ENCODE measurements at places on chromosomes 5 and 9.

GRCh38 chr5:82821846-82822633 lies 255.2 kb downstream of the TMEM167A start:
- DNase-seq, result no peak

- no peak for DNase-seq
Measured at GRCh38 chr5:75510417-75510835, 1.0 kb downstream of the CERT1 start.

DNA sequence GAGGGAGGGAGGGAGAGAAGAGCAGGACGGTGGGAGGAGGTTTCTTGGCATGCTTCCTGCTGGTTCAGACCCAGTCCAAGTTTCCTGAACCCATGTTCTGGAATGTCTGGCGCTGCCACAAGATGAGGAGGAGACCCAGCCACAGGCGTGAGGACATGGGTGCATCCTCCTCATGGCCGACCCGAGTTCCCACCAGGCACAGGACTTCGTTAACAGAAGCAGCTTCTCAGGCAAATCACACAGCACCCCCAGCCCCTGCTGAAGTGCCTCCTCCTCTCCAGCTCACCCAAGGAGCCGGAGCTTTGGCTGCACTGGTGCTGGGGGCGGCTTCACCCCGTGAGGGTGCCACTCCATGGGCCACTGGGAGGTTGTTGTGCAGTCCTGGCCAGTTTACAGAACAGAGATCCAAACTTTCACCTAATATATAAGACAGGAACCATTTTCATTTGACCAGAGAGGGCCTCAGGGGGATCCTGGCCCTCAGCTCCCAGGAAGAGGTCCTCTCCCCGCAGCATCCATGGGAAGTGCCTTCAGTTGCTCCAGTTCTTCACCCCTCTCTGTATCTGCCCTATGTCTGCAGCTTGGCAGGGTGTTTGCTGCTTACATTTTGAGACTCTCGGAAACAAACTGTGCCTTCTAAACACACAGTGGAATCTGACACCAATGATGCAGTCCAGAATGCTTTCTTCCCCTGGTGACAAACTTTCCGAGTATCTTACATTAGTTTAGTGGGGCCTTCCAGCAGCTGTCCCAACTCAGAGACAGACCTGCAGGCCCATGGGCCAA lies 10.2 kb upstream of the NKD2 start:
- DNase-seq, result no peak

DNA sequence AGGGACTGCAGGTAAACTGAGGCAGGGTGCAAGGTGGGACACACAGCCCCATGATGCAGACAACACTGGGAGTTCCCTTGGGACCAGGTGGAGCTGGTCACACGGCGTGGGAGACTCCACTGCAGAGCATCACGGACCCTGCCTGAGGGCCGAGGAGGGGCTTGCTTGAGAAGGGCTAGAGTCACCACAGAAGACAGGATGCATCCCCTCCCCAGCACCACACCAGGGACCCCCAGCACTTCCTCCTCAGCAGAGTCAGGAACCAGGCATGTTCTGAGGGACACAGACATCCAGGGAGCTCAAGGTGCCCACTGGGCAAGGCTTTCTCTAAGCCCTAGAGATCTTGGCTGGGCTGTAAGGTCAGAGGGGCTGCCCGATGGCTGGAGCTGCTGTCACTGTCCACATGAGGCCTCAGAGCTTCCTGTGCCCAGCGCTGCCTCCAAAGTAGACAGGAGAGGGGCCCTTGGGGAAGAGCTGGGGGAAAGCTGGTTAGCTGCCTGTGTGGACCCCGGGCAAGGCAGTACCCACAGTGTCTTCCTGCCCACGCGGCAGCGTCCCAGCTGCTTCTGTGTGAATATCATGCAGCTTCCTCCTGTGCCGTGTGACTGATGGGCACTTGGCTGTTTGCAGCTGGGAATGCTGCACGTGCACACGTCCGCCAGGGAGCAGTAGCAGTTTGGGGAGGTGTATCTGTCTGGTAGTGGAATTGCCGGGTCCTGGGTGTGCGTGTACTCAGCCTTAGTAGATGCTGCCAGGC lies 176.6 kb downstream of the CACNA1B start:
- no peak for DNase-seq

GRCh38 chr5:68593211-68593671 lies 377.7 kb downstream of the PIK3R1 start:
- no peak for DNase-seq

- DNase-seq, result no peak
Measured at GRCh38 chr9:110994771-110995241, 43.5 kb downstream of the LPAR1 start.

GRCh38 chr5:6188344-6188743 lies 190.0 kb downstream of the MED10 start:
- no peak for DNase-seq
